ENCODE measurements at places on chromosomes 3 and 15. TPM values are rescaled to one million over a fixed set of nuclear protein-coding genes. Genes with fewer than 3 reads are reported as not detected.

Gene XYLB
- 2.5 TPM for total RNA-seq

Gene C3orf22
- 0.15 TPM for total RNA-seq

Gene TEX55
- not detected for total RNA-seq

Gene PCSK6
- 1.7 TPM for total RNA-seq

Gene BCL2A1
- not detected for total RNA-seq

Gene TM4SF18
- total RNA-seq = 1.0 TPM

Gene ADGRG7
- not detected for total RNA-seq

Gene SCG5
- 1.7 TPM for total RNA-seq

Gene CCDC32
- total RNA-seq = 39.0 TPM

Gene LOXL1
- 9.5 TPM for total RNA-seq

Gene TFG
- 134 TPM for total RNA-seq

Gene DNAJB11
- 45.3 TPM for total RNA-seq

Gene GOLIM4
- 37.0 TPM for total RNA-seq

Gene GOLGA8H
- 0.64 TPM for total RNA-seq

Gene CRYGS
- 2.7 TPM for total RNA-seq

Gene CHAC1
- 54.3 TPM for total RNA-seq

Gene FANCD2OS
- not detected for total RNA-seq

Gene DLEC1
- 3.5 TPM for total RNA-seq

Gene IQCH
- total RNA-seq = 4.1 TPM

Gene BTLA
- 0.97 TPM for total RNA-seq

Gene EXD1
- not detected for total RNA-seq

Gene FAM3D
- total RNA-seq = 0.18 TPM

Gene QTRT2
- total RNA-seq = 12.5 TPM

Gene DRD3
- 0.21 TPM for total RNA-seq

Gene SLC28A2
- total RNA-seq = 1.1 TPM

Gene MINAR1
- 7.8 TPM for total RNA-seq

Gene DZIP1L
- 8.8 TPM for total RNA-seq

Gene FAM81A
- 3.4 TPM for total RNA-seq

Gene LRRC49
- 64.1 TPM for total RNA-seq

Gene EPM2AIP1
- total RNA-seq = 19.3 TPM

Gene SELENOS
- total RNA-seq = 48.2 TPM

Gene LSAMP
- total RNA-seq = 21.0 TPM

Gene TICRR
- 3.6 TPM for total RNA-seq

Gene TM4SF4
- total RNA-seq = not detected

Gene P2RY13
- total RNA-seq = 0.84 TPM

Gene UNC13C
- total RNA-seq = 1.3 TPM

Gene ABHD17C
- total RNA-seq = 8.7 TPM

Gene STAB1
- total RNA-seq = 0.54 TPM

Gene TEX9
- total RNA-seq = 11.0 TPM

Gene BFSP2
- total RNA-seq = not detected

Gene IL5RA
- total RNA-seq = 1.6 TPM

Gene POPDC2
- 1.7 TPM for total RNA-seq

Gene RYR3
- 0.51 TPM for total RNA-seq
